ENCODE measurements at places on chromosomes 16 and 17.
A peak's percentile ranks its signal among the peaks of the same experiment; 100 is the strongest.

DNA sequence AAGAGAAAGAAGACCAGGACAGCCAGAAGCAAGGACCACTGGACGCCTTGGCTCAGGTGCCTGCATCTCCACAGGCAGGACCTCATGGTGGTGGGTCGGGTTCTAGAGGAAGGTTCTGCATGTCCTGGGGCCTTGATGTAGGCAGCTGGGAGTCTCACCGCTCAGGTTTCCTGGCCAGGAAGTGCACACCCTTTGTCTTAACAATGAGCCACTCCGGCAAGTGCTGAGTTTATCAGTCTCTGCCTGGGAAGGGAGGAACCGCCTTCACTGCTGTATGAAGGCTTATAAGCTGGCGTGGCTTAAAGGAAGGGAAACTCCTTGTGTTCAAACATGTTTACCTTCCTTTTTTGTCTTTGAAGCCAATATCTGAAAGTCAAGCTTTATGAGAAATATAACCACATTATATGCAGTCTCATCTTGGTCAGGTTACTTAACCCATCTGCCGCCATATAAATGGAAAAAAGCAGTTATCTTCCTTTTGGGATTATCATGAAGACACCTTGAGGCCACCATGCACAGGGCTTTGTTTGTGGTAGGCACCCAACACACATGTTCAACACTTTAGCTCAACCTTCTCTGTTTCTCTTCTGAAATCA is at the start of gene ST6GALNAC1:
ST6GALNAC1 (minus strand) TSS at position 205 of the 596 bp plus-strand sequence; CDS start at position 86, 119 bp downstream.
- DNase-seq: no peak

DNA sequence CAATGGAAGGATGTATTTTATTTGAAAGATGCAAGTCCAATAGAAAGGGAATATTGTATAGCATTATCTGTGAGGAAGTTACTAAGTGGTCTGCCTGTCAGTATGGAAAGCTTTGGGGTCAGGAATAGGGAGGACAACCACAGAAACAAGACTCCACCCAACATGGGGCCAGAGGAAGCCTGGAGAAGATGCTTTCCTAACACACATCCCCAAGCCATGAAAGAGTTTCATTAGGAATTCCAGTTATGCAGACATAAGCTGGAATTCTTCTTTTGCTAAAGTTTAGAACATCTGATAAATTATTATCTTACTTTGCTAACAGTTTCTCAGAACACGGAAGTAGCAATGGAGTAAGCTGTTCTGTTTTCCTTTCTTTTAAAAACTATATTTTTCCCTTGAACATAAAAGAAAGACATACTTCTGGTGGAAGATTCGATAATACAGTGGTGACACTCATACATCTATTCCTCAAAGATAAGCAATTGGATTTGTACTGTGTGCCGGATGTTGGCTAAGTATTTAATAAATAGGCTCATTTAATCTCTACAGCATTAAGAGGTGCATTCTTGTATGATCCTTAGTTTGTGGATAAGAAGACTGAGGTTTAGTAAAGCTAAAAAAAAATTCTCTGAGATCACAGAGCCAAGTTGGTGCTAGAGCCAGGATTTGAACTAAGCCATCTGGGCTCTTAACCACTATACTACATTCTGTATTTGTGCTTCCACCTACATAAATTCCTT is 51.0 kb upstream of the GAS7 start:
- no peak for DNase-seq

DNA sequence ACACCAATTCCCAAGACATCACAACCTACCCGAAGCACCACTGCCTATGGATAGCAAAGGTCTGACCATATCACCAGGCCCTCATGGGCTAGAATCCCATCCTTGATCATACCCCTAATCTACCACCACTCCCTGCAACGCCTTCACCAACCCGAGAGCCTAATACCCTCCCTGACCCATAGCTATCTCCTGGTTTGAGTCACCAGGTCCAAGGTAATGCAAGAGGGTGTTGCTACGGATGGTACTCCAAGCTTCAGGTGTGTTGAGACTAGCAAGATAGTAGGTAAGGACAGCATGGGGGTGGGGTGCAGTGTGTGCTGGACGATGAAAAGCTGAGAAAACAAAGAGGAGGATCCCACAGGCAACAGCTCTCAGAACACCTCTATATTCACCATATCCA is 258.0 kb downstream of the ZFHX3 start:
- no peak for DNase-seq

GRCh38 chr16:67393788-67394154 is 473 bp upstream of the TPPP3 start:
- DNase-seq: no peak

- no peak for DNase-seq
These were observed 26.9 kb downstream of the CEP295NL start for GRCh38 chr17:78876094-78876597.

- DNase-seq: no peak
These were observed 53.7 kb upstream of the ETV4 start for GRCh38 chr17:43599835-43600234.

DNA sequence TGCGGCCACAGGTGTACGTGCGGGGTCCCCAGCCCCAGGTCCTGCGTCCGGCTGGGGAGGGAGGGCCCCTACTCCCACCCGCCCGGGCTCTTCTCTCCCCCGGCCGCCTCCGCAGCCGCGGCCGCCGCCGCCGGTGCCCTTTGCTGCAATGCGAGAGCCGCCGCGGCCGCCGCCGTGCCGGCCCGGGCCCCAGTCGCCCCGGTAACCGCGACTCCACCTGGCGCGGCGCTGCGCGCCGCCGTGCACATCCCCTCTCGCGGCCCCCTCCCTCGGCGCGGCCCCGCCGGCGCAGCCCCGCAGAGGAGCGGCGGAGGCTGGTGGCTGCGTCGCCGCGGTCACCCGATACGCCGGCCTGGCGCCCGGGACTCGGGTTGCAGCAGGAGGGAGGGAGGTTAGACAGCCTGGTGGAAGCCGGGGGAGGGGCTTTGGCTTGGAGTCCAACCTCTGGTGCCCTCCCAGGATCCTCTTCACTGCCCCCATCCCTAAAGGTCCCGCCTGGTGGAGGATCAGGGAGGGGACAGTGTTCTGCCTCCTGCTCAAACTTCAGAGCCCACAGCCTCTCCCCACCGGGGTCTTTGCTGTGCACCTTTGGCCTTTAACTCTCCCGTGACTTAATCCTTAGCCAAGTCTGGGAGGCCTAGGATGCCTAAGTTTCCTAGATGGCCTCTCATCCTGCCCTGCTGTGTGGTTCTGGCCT is 32.9 kb downstream of the SRCIN1 start:
- DNase-seq: no peak

- DNase-seq: no peak
These were observed 21.6 kb downstream of the EMC8 start for GRCh38 chr16:85777583-85778310.

DNA sequence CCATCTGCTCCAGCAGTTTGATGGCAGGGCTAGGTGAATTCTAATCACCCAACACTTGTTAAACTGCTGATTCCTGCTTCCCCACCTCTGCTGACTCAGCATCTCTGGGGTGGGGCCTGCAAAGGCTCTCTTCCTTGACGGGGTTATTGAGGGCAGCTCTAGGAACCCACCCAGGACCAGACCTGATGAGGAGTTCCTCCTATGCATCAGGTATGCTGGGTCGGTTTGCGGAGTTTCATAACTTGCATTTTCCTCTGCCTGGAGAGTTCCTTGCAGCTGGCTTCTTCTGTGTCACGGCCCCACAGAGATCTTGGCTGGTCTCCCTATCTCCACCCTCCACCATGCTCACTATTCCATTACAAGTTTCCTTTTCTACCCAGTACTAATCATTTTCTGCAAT is 93.4 kb upstream of the CCL2 start:
- DNase-seq: no peak

DNA sequence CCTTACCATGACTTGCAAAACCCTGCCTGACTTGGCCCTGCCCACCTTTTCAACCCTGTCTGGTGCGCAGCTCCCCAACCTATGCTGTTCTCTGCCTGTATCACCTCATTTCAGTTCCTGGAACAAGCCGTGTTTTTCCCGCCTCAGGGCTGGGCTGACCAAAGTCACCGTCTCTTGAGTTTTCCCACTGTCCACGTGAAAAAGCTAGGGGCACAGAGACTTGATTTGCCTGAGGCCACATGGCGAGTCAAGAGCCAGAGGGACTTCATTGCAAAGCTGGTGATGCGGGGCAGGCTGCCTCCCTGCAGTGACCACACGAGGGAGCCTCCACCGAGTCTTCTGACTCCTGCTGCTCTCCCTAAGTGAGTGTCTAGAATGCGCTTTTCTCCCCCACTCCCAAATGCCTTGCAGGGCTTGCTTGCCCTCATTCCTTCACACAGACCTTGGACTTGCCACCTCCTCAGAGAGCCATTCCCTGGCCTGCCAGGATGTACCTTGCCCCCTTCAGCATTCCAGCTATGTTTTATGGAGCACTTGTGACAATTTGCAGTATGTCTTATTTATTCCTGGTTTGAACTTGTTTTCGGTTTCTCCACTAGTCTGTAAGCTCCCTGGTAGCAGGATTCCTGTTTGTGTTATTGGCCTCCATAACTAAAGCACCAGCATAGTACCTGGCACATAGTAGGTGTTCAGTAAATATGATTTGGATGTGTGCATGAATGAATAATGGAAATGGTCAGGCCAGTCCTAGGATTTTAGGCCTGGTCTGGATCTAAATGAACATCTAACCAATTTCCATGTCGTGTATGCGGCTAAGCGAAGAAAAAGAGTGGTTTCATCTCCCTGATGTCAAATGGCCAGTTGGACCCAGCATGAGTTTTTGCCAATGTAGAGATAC is 252.3 kb downstream of the SNX29 start:
- DNase-seq: peak; percentile 72

DNA sequence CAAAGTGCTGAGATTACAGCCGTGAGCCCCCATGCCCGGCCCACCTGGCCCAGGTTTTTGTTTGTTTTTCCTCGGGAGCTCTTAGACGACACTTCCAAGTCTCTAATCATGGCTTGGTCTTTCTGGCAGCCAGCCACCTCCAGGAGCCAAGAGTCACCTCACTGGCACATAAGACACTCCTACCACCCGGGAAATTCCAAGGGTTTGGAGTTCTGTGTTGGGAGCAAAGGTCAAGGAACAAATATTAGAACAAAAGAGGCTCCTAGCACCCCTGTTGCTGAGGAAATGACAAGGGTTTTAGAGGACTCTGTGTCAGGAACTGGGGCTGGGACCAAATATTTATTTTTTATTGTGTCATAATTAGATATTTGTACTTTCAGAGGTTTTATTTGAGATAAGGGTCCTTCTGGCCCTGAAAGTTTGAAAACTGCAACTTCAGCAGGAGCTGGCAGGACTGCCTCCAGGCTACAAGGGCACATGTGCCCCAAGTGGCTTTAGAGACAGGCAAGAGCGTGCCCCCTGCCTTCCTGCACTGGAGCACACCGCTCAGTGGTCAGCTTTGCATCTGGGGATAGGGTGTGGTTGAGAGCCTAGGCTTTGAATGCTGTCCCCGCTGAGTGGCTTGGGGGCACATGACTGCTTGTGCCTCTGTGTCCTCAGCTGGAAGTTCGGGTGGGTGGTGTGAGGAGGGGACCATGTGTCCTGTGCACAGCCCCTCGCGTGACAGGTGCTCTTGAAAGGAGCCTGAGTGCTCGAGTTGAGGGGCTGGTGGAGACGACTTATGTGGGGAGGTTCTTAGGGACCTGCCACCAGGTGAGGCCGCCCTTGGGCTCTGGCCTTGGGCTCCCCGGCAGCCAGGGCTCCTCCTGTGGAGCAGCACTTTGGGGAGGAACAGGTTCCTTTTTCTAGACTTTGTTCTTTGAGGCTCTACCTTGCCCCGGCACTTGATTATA is 29.7 kb downstream of the MGRN1 start:
- no peak for DNase-seq

- no peak for DNase-seq
These were observed 12.0 kb downstream of the FOXN1 start for GRCh38 chr17:28518132-28518531.

- DNase-seq: no peak
These were observed 22.6 kb upstream of the NPTX1 start for GRCh38 chr17:80498920-80499410.

GRCh38 chr16:81616321-81617020 is 162.6 kb upstream of the PLCG2 start:
- DNase-seq: no peak

- no peak for DNase-seq
These were observed 146.5 kb upstream of the PLCG2 start for GRCh38 chr16:81632392-81633146.

GRCh38 chr17:75571885-75572215 is 15.8 kb upstream of the MYO15B start:
- DNase-seq: no peak

DNA sequence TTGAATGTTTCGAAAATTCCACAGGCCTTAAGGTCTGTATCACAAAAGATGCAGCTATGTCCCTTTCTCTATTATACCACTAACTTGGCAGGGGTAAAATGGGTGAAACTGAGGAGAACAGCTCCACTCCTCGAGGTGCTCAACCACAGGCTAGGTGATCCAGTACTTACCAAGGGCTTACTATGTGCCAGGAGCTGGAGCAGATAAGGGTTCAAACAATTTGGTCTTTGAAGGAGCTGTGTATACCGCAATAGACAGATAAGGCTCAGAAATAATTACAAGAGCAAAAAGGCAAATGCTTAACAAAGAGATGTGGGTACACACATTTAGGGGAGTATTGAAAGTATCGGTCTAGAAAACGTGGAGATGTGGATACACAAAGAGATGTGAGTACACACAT is 1.5 kb downstream of the XPO6 start:
- DNase-seq: no peak

- no peak for DNase-seq
These were observed 665.9 kb upstream of the SALL1 start for GRCh38 chr16:51816929-51817328.

- no peak for DNase-seq
These were observed 80.3 kb downstream of the ZNF423 start for GRCh38 chr16:49775581-49775980.

DNA sequence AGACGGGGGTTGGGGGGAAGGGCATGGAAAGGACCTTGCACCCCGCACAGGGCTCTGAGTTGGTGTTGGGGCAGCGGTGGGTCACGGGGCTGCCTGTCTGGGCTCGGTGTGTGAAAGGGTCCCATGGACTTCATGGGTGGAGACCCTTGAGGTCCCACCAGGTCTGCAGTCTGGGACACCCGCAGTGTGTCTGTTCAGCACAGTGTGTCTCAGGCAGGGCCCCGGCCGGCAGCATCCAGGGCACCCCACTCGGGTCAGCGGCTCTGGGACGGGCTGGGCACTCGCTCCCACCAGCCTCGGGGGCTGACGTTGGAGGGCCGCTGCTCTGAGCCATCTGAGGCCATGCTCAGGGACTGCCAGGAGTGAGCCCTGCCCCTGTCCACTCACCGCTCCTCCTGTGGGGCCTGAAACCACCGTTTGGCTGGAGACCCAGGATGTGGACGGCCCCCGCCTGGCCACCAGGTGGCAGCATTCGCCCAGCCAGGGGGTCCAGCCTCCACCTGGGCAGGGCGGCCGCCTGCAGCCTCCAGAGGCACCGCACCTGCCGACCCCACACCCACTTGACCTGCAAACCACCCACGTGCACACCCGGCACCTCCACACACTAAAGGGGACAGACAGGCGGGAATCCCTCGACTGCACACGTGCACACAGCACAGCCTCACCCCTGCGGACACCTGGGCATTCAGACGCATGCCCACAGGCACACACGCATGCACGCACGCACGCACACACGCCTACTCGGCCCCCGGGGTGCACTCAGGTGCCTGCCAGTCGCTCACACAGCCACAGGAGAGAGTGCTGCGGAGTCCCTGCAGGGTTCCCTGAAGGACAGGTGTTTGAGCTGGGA is 10.1 kb upstream of the ZFPM1 start:
- peak; percentile 63 for DNase-seq

- no peak for DNase-seq
These were observed 11.1 kb upstream of the TFAP4 start for GRCh38 chr16:4283939-4284338.

Measured in iPS DF 6.9 (cell line).